ENCODE measurements at places on chromosomes 7 and 10. TPM values are rescaled to one million over a fixed set of nuclear protein-coding genes. Genes with fewer than 3 reads are reported as not detected.

GRCh38 chr10:124160943-124161582 is 67.7 kb upstream of the CHST15 start:
- no peak for DNase-seq

Gene KCND2
- 6.4 TPM for total RNA-seq

DNA sequence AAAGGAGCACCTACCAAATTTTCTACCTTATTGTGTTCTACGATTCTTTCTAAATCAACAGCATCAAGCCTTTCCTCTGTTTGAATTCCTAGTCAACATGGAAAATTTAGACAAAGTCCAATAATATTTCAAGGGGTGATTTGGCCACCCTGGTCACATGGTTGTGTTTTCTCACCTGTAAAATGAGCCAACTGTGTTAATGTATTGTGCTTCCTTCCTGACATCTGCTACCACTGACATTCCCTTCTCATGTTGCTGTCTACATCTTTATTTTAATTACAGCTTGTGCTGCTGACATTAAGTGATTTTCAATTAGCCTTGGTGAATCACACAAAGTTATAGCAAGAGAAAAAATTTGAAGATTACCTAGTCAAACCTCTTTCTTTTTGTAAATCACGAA is 83.0 kb upstream of the NPSR1 start:
- no peak for DNase-seq

GRCh38 chr10:34758447-34758996 is 56.6 kb downstream of the PARD3 start:
- no peak for DNase-seq

- DNase-seq, result no peak
These were observed 87.9 kb upstream of the GTF2I start for GRCh38 chr7:74569501-74570075.

Gene PSD
- 3.4 TPM for total RNA-seq
